ENCODE measurements at places on chromosomes 3 and 15.

DNA sequence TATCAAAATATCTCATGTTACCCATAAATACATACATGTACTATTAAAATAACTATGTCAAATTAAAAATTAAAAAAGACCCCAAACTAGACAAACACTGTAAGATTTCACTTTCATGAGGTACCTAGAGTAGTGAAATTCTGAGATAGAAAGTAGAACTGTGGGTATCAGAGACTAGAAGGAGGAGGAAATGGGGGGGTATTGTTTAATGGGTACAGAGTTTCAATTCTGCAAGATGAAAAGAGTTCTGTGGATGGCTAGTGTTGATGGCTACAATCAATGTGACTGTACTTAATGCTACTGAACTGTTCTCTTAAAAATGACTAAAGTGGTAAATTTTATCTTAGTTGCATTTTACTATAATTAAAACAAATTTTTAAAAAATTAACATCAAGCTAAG, 36.6 kb downstream of the RFX7 start:
- DNase-seq = no peak

- no peak for DNase-seq
Measured at GRCh38 chr3:111031538-111031937, 40.1 kb upstream of the NECTIN3 start.

GRCh38 chr15:39330061-39330460, 250.8 kb upstream of the THBS1 start:
- no peak for DNase-seq

GRCh38 chr15:45183511-45183910, 4.3 kb downstream of the SHF start:
- no peak for DNase-seq

DNA sequence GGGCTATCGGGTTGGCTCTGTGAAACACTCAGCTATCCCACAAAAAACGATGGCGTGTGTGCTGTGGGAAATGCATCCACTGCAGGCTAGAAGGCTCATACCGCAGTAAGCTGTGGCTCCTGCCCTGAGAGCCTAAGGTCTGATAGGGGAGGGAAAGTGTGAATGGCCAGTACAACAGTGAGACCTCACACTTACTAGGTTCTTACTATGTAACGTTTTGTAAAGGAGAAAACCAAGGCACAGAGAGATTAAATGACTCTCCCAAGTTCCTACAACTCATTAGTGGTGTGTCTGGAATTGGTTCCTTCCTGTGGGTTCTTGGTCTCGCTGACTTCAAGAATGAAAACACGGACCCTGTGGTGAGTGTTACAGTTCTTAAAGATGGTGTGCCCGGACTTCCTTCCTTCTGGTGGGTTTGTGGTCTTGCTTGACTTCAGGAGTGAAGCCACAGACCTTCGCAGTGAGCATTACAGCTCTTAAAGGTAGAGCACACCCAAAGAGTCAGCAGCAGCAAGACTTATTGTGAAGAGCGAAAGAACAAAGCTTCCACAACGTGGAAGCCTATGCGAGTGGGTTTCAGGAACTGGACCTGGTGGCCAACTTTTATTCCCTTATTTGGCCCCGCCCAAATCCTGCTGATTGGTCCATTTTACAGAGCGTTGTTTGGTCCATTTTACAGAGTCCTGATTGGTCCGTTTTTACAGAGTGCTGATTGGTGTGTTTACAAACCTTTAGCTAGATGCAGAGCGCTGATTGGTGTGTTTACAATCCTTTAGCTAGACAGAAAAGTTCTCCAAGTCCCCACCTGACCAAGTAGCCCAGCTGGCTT, 161.7 kb downstream of the POLR2M start:
- no peak for DNase-seq

DNA sequence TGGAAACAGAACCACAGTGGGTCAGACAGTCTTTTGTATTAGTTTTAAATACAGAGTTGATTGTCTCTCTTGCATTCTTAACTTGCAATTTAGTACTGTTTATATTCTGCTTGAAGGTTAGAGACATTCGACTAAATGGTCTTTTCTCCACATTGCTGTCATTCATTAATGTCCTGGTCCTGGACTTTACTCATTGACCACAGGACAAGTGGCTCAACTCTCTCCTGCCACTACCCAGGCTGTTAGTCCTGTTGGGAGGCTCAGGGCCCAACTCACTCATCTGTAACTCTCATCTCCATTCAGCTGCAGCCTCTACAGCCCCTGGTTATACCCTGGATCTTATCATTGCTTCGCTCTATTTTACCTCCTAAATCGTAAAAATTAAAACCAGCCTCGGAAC, 427.4 kb downstream of the LPP start:
- no peak for DNase-seq

GRCh38 chr3:119494597-119494996, 3.8 kb upstream of the TIMMDC1 start:
- no peak for DNase-seq

DNA sequence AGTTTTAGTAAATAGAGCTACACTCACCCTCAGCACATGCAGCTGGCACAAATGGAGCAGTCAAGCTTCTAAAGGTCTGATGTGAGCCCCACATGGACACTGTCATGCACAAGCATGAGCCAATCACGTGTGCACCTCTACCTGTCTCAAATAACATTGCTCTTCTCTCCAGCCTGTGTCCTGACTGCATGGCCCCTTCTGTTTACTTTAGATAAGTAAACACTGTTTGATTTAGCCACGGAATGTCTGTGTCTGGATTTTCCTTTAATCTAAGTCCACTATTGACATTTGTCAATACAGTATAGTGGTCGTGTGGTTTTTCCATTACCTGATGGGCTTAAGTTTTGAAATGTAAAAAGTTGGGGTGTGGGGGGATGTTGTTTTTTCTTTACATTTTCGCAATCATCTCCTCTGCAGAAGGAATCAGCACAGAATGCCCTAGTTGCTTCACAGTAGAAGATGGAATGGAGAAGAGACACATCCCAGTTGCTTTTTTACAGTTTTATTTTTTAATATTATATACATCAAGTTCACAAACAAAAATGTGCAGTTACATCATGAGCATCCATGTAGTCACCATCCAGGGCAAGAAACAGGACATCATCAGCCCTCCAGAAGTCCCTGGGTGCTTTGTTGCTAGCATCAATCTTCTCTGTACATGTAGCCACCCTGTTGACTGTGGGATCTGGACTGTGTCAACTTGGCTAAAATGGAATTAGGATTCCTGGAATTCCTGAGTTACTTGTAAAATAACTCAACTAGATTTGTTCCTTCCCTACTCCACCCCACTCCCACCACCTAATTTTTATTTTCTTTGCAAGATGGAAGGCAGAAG, 146.1 kb downstream of the UACA start:
- DNase-seq = no peak

DNA sequence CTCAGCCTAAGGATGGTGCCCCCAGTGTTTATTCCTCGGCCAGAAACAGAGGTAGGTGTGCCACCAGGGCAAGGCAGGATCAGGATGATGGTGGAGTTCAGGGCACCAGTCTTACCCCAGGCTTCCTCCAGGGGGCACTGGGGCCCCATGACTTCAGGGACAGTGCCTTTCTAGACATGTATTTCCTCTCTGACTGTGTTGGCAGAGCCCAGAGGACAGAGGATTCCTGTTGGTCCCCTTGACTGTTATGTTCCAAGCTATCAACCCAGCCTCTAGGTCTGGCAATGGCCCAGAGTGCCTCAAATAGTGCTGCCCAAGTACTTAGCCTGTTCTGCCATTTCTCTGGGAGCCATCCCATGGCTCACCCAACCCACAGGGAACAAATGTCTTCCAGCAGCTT, 2.8 kb downstream of the HEMK1 start:
- DNase-seq = peak; percentile 72

DNA sequence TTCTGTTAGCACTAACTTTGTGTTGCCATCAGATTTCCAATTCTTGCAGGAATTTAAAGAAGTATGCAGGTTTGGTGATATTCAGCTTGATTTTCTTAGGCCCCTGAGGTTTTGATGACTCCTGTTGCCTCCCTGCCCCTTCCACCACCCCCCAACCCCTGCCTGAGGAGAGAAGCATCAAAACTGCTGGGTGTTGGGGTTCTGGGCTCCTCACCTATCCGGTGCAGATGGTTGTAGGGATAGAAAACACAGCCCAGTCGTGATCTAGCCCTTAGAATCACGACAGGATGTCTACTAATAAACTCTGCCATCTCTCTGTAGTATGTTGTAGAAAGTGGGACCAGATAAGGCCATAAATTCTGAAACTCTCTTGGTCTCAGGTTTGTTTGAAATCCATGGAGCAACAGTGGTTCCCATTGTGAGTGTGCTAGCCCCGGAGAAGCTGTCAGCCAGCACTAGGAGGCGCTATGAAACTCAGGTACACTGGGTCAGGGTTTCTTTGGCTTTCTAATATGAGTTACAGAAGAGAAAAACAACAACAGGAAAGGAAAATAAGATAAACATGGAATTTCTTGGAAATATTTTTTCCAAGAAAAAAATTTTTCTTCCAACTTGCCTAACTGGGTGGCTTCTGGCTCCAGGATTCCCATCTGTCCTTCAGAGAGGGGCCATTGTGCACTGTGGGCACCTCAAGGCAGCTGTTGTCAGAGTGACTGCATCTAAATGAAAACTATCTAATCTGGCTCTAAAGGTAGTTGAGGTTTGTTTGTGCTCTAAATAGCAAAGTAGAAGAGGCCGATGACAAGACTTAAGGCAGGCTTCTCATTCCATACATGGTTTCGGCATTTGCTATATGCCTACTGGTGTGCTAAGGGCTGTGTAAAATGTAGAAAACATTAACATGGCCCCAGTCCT, 8.7 kb downstream of the SRP14 start:
- no peak for DNase-seq

DNA sequence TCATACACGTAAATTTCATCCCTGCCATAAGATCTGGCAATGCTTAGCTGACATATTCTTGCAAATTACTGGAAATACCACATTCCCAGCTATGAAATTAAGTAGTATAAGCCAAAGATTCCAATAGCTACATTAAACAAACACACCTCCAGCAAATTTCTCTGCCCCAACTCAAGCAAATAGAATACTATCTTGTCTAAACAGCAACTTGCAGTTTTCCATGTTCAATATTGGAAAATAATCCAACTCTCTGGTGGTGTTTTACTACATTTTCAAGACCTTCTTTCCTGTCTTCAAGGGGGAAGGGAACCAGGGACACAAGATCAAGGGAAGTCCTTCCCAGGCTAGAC, 268.7 kb downstream of the TBL1XR1 start:
- DNase-seq = no peak

- DNase-seq = no peak
Measured at GRCh38 chr15:88108991-88109390, 147.5 kb downstream of the NTRK3 start.

GRCh38 chr3:10519236-10519635, 13.8 kb upstream of the ATP2B2 start:
- no peak for DNase-seq

- no peak for DNase-seq
Measured at GRCh38 chr15:71440489-71441110, 325.3 kb downstream of the THSD4 start.

- no peak for DNase-seq
Measured at GRCh38 chr15:57532731-57533447, 58.8 kb upstream of the MYZAP start.

- DNase-seq = no peak
Measured at GRCh38 chr3:183278479-183279088, 25.5 kb downstream of the B3GNT5 start.

GRCh38 chr3:106423321-106424225, 554.8 kb upstream of the CBLB start:
- no peak for DNase-seq

- no peak for DNase-seq
Measured at GRCh38 chr15:80582816-80583423, 112.2 kb upstream of the ABHD17C start.

- DNase-seq = no peak
Measured at GRCh38 chr3:30084316-30084715, 522.1 kb upstream of the TGFBR2 start.

DNA sequence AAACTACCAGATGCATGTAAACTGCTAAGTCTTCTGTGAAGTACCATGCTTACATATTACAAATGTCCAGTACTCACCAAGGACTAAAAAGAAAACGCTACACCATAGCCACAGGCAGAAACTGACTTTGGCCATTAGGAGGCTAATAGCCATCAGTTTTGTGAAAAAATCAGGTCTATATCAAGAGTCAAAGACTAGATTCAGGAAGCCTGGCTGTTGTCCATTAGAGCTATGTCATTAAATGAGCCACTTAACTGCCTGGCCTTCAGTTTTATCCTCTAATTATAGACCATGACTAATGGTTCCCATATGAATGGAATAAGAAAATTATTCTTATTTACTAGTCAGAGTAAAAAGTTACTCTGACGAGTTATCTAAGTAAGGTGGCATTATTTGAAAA, 144.1 kb downstream of the VPS13C start:
- no peak for DNase-seq

DNA sequence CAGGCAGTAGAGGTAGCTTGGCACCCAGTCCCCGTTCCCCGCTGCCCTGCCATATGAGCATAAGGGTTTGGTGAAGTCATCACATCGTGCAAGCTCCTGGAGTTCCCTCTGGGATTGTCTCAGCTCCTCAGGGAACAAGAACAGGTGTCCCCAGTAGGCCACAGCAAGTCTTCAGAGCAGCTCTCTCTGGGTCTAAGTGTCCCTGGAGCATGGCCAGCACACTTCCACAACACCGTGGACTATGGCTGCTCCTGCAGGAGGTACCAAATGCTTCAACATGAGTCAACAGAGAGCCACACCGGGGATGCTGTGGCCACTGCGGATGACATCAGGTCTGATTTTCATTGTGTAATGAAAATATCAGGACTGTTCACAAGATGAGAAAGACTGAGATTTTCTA, 23.1 kb downstream of the ABHD6 start:
- no peak for DNase-seq

DNA sequence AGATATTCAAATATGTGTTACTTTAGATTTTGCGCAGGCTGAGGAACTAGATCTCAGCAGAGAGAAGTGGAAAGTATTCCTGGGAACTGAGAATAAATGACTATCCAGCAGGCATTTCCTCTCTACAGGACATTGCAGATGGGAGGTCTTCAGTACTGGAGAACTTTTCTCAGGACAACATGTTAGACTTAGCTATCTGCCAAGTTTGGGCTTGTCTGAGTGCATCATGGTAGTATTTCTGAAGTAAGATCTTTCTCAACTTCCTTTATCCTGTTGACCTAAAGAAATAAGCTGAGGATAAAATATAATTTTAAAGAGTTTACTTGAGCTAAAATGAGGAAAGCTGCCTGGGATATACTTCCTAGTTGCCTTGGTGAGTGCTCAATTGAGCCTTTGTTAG, 167.9 kb upstream of the BCHE start:
- DNase-seq = no peak

DNA sequence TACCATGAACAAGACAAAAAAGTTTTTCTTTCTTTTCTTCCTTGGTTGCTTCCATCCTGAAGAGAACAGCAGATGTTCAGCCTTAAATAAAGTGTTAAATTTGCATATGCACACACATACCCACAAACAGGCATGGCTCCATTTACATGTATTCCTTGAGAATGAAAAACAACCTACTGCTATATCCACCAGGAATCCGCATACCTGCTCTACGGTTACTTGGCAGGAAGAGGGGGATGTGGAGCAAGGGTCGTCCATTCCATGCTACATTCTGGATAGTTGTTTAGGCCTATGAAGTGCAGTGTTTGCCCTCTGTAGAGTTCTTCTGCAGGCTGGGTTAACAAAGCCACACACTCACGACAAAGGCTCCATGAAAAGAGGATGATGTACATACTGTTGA, 322.8 kb downstream of the KCNH8 start:
- DNase-seq = no peak
